ENCODE measurements at places on chromosomes 12 and 14. TPM values are rescaled to one million over a fixed set of nuclear protein-coding genes. Genes with fewer than 3 reads are reported as not detected.

DNA sequence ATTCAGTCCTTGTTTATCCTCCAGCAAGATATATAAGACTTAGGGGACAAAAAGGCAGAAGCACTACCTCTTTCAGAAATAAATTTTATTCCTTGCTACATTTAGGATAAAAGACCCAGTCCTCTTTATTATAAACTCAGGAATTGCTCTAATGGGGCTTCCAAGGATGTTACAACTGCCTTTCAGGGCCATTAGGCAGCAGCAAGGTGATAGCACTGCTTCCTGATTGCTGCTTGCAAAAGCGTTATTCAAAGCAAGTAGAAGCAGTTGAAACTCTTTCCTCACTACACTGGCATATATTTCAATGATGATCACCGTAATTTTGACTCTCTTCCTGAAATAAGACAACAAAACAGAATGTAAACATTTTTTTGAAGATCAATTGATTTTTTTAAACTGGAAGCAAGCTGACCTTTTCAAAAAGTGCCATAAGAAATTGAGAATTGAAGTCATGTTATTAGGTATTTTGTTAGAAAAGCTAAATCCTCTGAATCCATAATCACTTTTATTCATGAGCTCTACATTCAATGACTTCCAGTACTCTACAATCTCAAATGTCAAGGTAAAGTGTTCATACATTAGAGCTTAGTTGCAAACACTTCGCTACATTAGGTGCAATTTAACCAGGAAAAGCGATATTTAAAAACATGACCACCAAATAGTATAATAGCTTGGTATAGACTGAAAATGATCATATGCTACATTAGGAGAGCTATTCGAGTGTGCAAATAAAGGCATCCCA, 233.4 kb upstream of the SYT10 start:
- DNase-seq = no peak

- no peak for DNase-seq
Observed at GRCh38 chr12:18332173-18332572, 70.9 kb downstream of the PIK3C2G start.

Gene TRHDE
- polyA plus RNA-seq = not detected

- no peak for DNase-seq
Observed at GRCh38 chr12:68400226-68400829, 68.2 kb upstream of the MDM1 start.

- no peak for DNase-seq
Observed at GRCh38 chr14:33686218-33686617, 264.7 kb downstream of the EGLN3 start.

GRCh38 chr14:34398024-34398423, 64.0 kb downstream of the SPTSSA start:
- no peak for DNase-seq

- DNase-seq = no peak
Observed at GRCh38 chr14:95382747-95383146, 63.0 kb upstream of the CLMN start.

GRCh38 chr14:68082698-68083291, 263.2 kb downstream of the RAD51B start:
- no peak for DNase-seq

DNA sequence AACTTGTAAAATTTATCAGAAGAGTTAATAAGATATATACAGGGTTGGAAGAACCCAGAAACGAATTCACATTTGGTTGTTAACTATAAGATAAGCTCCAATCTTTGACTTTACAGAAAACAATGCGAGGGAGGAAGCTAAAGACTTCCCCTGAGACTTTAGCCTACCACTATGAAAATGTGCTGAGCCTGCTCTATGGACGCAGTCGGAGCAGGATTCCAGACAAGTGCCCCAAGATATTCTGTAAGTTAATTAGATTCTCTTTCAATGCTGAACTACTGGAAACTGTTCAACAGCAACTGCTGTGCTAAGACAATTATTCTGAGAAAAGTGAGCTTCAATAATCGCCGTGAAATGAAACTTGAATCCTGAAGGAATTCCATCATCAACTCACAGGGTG, 8.3 kb upstream of the LRRC10 start:
- no peak for DNase-seq
